Esophagus squamous epithelium (tissue), 5 donors: ENCODE measurements at places on chromosomes 3 and 15.

GRCh38 chr3:119359476-119360326 is 65.5 kb downstream of the ARHGAP31 start:
- H3K36me3 ChIP-seq, result no peaks in the 10 kb centered on the region
- H3K4me3 ChIP-seq, result no peak overlapping the region
- no peaks in the 10 kb centered on the region for H3K4me1 ChIP-seq
- H3K27ac ChIP-seq, result peak overlapping the region; percentile 17
- DNase-seq, result no peak

DNA sequence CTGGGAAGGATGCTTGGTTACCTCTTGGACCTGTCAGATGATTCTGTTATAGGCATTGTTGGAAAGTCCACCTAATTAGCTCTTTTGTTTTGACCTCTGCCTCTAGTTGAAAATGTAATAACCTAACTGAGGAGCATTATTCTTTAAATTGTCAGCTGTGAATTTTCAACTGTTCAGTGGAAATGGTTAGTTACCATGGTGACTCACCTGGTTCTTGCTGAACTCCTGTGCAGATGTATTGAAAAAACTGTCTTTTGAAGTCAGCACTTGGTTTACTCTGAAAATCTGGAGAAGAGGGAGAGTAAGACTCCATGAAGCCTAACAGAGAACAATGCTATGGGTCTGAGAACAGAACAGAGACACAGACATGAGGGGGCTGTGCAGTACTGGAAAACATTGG is 72.0 kb downstream of the LARS2 start:
- peaks cover 15% of the 10 kb centered on the region for H3K4me1 ChIP-seq
- no peaks in the 10 kb centered on the region for H3K27me3 ChIP-seq
- H3K36me3 ChIP-seq, result peaks cover 7% of the 10 kb centered on the region
- H3K27ac ChIP-seq, result no peak overlapping the region

DNA sequence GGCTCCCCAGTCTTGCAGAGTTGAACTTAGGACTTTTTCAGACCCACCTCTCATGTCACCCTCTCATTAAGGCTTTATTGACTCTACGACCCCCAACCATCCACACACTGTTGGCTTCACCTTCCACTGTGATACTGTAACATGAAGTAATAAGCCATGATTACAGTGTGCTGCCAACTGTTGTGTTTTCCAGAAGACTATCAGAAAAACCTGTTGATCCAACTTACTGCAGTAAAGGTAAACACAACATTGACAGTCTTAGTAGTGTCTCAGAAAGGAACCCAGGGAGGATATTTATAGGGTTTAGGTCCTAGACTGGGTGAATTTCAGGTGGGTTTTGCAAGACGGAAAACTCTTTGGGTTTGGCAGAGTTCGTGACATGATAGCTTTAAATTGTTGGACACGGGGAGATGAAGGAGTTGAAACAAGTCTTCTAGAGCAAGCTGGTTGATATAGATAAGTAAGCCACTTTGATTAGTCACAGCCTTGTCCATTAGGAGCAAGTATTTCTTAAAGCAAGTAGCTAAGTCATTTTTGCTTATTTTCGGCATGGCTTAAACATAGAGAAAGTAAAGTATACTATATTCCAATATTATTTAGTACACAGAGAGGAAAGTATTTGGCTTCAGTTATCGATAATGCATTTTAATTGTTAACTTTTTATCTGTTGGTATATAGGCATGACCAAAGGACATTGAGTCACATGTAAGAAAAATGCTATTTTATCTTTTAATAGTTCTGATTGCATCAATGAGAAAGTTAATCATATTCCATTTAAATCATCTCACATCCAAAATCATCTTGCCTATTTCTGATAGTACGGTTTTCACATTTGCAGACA is 2.4 kb upstream of the COL6A5 start:
- no peak overlapping the region for H3K27ac ChIP-seq
- DNase-seq, result no peak
- peaks cover 34% of the 10 kb centered on the region for H3K27me3 ChIP-seq
- no peaks in the 10 kb centered on the region for H3K4me1 ChIP-seq
- no peaks in the 10 kb centered on the region for H3K36me3 ChIP-seq
- H3K4me3 ChIP-seq, result no peak overlapping the region

- no peak for DNase-seq
- no peaks in the 10 kb centered on the region for H3K4me1 ChIP-seq
- H3K27ac ChIP-seq, result no peak overlapping the region
- H3K4me3 ChIP-seq, result no peak overlapping the region
- no peaks in the 10 kb centered on the region for H3K27me3 ChIP-seq
These were observed 117.6 kb upstream of the TBL1XR1 start for GRCh38 chr3:177314897-177315296.

DNA sequence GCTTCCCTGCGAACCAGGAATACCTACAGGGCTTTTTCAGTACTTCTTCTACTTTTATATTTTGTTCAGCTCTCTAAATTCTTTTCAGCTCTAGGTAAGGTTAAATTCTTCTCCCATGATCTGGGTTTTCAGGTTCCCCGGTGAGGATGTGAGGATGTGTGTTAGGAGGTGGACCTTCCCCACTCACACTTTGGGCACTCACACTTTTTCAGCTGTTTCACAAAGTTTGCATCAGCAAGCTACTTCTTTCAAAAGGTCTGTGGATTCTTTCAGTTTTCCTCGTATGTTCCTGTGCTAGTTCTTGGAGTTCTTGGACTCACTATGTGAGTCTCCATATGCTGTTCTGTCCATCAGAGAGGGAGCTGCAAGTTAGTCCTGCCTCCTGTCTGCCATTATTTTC is 13.9 kb upstream of the OR5K2 start:
- no peaks in the 10 kb centered on the region for H3K27me3 ChIP-seq
- H3K36me3 ChIP-seq, result no peaks in the 10 kb centered on the region
- no peak for DNase-seq
- H3K27ac ChIP-seq, result no peak overlapping the region

- H3K36me3 ChIP-seq, result no peaks in the 10 kb centered on the region
- no peak overlapping the region for H3K4me3 ChIP-seq
- H3K27ac ChIP-seq, result no peak overlapping the region
- no peaks in the 10 kb centered on the region for H3K27me3 ChIP-seq
These were observed 6.4 kb upstream of the CCDC33 start for GRCh38 chr15:74229686-74230085.

DNA sequence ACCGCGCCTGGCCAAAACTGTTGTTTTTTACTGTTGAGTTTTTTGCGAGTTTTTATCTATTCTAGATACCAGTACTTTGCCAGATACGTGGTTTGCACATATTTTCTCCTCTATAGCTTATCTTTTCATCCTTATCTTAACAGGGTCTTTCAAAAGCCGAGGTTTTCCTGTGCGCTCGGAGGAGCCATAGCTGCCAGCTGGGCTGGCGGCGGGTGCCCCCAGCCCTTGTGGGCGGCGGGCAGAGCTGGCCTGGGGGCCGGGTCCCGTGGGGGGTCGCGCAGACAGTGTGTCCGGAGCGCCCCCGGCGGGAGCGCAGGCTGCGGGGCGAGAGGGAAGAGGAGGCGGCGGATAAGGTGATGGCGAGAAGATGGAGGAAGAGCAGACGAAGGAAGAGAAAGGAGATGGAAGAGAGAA is 11.1 kb upstream of the EIF4A2 start:
- no peaks in the 10 kb centered on the region for H3K27me3 ChIP-seq
- H3K36me3 ChIP-seq, result no peaks in the 10 kb centered on the region
- no peak for DNase-seq
- no peaks in the 10 kb centered on the region for H3K4me1 ChIP-seq
- peak overlapping the region; percentile 68 for H3K4me3 ChIP-seq

DNA sequence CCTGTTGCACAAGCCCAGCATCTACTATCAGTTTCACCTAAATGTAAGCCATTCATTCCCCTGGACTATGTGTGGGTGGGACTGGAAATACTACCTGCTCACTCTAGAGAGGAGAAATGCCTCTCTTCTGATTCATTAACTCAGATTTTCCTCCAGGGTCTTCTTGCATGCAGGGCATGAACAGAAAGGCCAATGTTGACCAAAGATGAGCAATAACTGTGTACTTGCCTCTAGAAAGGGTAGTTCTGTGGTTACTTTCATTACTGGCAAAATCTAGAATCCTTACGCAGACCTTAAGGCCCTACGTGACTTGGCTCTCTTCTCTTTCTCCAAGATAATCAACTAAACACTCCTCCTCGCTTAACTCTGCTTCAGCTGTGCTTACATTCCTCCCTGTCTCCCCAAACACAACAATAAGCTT is 81.4 kb upstream of the PSMD6 start:
- DNase-seq, result no peak
- H3K27ac ChIP-seq, result no peak overlapping the region
- peaks cover 1% of the 10 kb centered on the region for H3K36me3 ChIP-seq
- no peaks in the 10 kb centered on the region for H3K4me1 ChIP-seq
- H3K4me3 ChIP-seq, result no peak overlapping the region
